ENCODE measurements at places on chromosomes 2 and 18. TPM values are rescaled to one million over a fixed set of nuclear protein-coding genes. Genes with fewer than 3 reads are reported as not detected.

Gene TMEFF2
- total RNA-seq, result not detected

Gene ZNF519
- total RNA-seq, result 17.2 TPM

Gene NOL4
- 3.1 TPM for total RNA-seq

Gene MFF
- total RNA-seq, result 90.6 TPM

Gene TACR1
- 1.6 TPM for total RNA-seq

Gene UGT1A8
- 0.26 TPM for total RNA-seq

Gene CD8B2
- not detected for total RNA-seq

All from lung (tissue), 17 donors.